IPS DF 6.9 (cell line): ENCODE measurements at places on chromosomes 13 and 19.

DNA sequence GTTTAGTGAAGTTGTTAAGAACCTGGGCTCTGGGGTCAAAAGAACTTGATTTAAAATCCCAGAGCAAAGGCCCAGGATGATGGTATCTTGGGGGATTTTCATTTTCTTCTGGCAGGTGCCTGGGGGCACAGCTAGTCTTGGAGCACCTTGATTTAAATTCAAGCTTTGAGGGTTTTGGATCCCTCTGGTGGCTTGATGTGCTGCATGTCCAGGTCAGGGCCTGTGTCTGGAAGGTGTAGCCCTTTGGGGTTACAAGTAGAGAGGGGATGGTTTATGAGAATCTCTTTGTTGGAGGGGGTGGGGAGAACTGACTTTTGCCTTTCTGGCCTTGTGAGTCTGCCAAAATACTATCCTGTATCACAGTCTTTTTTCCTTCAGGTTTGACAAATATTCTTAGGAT lies 55.8 kb downstream of the AKAP11 start:
- no peak for DNase-seq
- no peaks in the 10 kb centered on the region for H3K4me1 ChIP-seq
- no peak overlapping the region for H3K27ac ChIP-seq
- no peak overlapping the region for H3K4me3 ChIP-seq
- no peaks in the 10 kb centered on the region for H3K27me3 ChIP-seq

GRCh38 chr13:40963927-40964326 lies 55.2 kb downstream of the ELF1 start:
- H3K4me3 ChIP-seq, result no peak overlapping the region
- H3K4me1 ChIP-seq, result no peaks in the 10 kb centered on the region
- no peak for DNase-seq
- no peaks in the 10 kb centered on the region for H3K27me3 ChIP-seq
- H3K27ac ChIP-seq, result no peak overlapping the region

- no peak for DNase-seq
- no peaks in the 10 kb centered on the region for H3K36me3 ChIP-seq
- H3K27ac ChIP-seq, result no peak overlapping the region
- H3K4me3 ChIP-seq, result no peak overlapping the region
- no peaks in the 10 kb centered on the region for H3K27me3 ChIP-seq
- H3K4me1 ChIP-seq, result no peaks in the 10 kb centered on the region
Observed at GRCh38 chr13:96795670-96796069, 198.6 kb downstream of the OXGR1 start.

- no peak overlapping the region for H3K27ac ChIP-seq
- no peaks in the 10 kb centered on the region for H3K36me3 ChIP-seq
- peaks cover 2% of the 10 kb centered on the region; the same call in 1 of the 2 replicates for H3K4me1 ChIP-seq
- no peaks in the 10 kb centered on the region for H3K27me3 ChIP-seq
- DNase-seq, result no peak
- H3K4me3 ChIP-seq, result peak overlapping the region; percentile 68; the same call in 1 of the 2 replicates
Observed at GRCh38 chr19:56404705-56405056, 549 bp downstream of the ZNF583 start.

- DNase-seq, result no peak
- H3K36me3 ChIP-seq, result no peaks in the 10 kb centered on the region
- H3K27me3 ChIP-seq, result no peaks in the 10 kb centered on the region
- no peak overlapping the region for H3K27ac ChIP-seq
- H3K4me3 ChIP-seq, result no peak overlapping the region
Observed at GRCh38 chr13:27406178-27406939, 18.1 kb upstream of the GTF3A start.

DNA sequence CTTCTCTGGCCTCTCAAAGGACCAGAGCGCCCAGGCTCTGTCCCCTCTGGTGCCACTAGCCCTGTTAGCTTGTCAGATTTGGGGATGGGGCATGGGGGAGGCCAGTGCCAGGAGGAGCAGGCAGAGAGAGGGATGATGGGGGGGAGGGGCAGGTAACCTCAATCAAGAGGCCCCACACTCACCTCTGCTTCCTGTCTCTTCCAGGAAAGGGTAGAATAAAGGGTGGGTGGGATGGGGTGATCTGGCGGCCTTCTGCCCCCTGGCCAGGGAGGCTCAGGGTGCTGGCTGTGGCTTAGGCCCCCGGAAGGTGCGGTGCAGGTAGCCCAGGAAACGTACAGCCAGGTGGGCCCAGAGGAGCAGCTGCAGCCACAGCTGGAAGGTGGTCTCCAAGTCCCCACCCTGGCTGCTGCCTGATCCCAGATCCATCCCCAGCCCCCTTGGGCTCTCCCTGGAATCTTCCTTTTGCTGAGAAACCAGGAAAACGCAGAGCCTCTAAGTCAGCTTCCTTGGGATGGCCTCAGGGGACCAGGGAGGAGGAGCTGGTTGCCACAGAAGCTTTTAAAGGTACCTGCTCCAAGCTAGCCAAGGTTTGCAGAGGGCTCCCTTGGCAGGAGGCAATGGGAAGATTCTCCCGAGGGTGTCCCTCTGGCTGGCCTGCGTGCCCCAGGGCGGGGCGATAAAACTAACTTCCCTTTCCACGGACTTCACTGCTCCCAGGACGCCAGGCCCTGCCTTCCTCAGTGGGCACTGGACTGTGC lies 5.3 kb downstream of the PRKACA start:
- H3K36me3 ChIP-seq, result no peaks in the 10 kb centered on the region
- no peak overlapping the region for H3K27ac ChIP-seq
- H3K4me3 ChIP-seq, result no peak overlapping the region
- H3K4me1 ChIP-seq, result peaks cover 7% of the 10 kb centered on the region
- H3K27me3 ChIP-seq, result no peaks in the 10 kb centered on the region
- no peak for DNase-seq

- no peak overlapping the region for H3K27ac ChIP-seq
- no peak for DNase-seq
- H3K36me3 ChIP-seq, result no peaks in the 10 kb centered on the region
- H3K4me3 ChIP-seq, result no peak overlapping the region
- H3K27me3 ChIP-seq, result no peaks in the 10 kb centered on the region
- no peaks in the 10 kb centered on the region for H3K4me1 ChIP-seq
Observed at GRCh38 chr13:28739376-28739775, 20.6 kb upstream of the SLC46A3 start.

DNA sequence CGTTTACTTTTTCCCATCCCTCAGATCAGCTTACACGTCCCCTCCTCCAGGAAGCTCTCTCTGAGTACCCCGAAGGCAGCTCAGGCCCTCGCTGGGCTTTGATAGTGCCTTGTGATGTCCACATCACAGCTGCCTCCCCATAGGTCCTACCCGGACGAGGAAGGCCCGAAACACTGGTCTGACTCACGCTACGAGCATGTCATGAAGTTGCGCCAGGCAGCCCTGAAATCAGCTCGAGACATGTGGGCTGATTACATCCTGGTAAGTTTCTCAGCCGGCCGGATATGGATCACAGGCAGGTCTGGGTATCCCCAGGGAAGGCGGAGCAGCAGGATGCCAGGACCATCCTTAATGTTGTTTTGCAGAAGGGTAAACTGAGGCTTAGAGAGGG lies 4.8 kb downstream of the COLGALT1 start:
- H3K4me1 ChIP-seq, result no peaks in the 10 kb centered on the region
- no peak overlapping the region for H3K27ac ChIP-seq
- H3K4me3 ChIP-seq, result no peak overlapping the region
- no peaks in the 10 kb centered on the region for H3K27me3 ChIP-seq
- DNase-seq, result no peak
- peaks cover 7% of the 10 kb centered on the region for H3K36me3 ChIP-seq

GRCh38 chr13:25904830-25905229 lies 147.0 kb downstream of the SHISA2 start:
- H3K4me3 ChIP-seq, result no peak overlapping the region
- DNase-seq, result no peak
- peaks cover 8% of the 10 kb centered on the region; the same call in 1 of the 2 replicates for H3K4me1 ChIP-seq
- no peaks in the 10 kb centered on the region for H3K36me3 ChIP-seq
- H3K27me3 ChIP-seq, result no peaks in the 10 kb centered on the region
- no peak overlapping the region for H3K27ac ChIP-seq

- peaks cover 1% of the 10 kb centered on the region; the same call in 1 of the 2 replicates for H3K4me1 ChIP-seq
- no peak overlapping the region for H3K27ac ChIP-seq
- no peak overlapping the region for H3K4me3 ChIP-seq
- H3K27me3 ChIP-seq, result no peaks in the 10 kb centered on the region; the same call in 1 of the 2 replicates
Observed at GRCh38 chr13:20708216-20708615, 4.7 kb downstream of the IL17D start.

DNA sequence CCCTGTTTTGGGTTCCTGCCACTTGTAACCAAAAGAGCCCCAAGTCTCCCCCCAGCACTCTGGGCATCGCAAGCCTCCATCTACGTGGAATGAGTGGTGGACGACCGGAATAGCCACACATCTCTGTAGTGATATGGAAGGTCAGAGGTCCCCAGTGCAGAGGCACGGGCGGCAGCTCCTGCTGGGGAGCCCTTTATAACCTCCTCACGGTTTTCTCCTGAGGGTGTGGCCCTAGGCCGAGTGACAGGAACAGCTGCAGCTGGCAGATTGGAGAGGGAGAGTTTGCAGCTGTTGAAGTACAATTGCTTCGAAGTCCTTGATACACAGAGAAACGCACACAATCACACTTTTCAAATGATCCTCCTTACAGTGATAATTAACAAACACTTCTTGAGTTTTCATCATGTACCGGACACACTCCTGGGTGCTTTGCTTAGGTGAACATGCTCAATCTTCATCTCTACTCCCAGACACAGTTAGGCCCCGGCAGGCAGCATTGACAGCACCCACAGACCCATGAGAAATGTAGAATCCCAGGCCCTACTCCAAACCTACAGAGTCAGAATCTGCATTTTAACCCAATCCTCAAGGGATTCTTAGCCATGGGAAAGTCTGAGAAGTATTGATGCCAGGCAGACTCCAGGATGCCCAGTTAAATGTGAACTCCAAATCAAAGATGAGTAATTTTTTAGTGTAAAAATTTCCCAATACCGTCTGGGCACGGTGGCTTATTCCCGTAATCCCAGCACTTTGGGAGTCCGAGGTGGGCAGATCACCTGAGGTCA lies 4.9 kb upstream of the ZNF787 start:
- H3K27ac ChIP-seq, result no peak overlapping the region
- no peaks in the 10 kb centered on the region for H3K27me3 ChIP-seq
- DNase-seq, result no peak
- no peak overlapping the region for H3K4me3 ChIP-seq
- no peaks in the 10 kb centered on the region for H3K4me1 ChIP-seq

- no peaks in the 10 kb centered on the region for H3K27me3 ChIP-seq
- H3K4me3 ChIP-seq, result no peak overlapping the region
- H3K36me3 ChIP-seq, result peaks cover 8% of the 10 kb centered on the region
- 0 out of 2 replicates have a peak, but pooled peaks cover 1% of the 10 kb centered on the region for H3K4me1 ChIP-seq
Observed at GRCh38 chr13:95620030-95620824, 24.3 kb downstream of the DZIP1 start.
